ENCODE measurements at places on chromosomes 11 and 22.

GRCh38 chr11:61742391-61742790, 10.0 kb upstream of the MYRF start:
- no peak for DNase-seq

DNA sequence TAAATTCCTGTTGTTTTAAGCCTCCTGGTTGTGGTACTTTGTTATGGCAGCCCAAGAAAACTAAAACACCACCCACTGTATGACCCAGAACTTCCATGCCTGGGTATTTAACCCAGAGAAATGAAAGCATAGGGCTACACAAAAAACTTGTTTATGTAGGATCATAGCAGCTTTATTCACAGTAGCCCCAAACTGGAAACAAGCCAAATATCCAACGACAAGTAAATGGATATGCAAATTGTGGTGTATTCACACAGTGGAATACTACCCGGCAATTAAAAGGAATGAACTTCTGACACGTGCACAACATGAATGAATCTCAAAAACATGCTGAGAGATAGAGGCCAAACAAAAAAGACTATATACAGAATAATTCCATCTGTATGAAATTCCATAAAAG, 62.2 kb upstream of the NAV2 start:
- DNase-seq = no peak

DNA sequence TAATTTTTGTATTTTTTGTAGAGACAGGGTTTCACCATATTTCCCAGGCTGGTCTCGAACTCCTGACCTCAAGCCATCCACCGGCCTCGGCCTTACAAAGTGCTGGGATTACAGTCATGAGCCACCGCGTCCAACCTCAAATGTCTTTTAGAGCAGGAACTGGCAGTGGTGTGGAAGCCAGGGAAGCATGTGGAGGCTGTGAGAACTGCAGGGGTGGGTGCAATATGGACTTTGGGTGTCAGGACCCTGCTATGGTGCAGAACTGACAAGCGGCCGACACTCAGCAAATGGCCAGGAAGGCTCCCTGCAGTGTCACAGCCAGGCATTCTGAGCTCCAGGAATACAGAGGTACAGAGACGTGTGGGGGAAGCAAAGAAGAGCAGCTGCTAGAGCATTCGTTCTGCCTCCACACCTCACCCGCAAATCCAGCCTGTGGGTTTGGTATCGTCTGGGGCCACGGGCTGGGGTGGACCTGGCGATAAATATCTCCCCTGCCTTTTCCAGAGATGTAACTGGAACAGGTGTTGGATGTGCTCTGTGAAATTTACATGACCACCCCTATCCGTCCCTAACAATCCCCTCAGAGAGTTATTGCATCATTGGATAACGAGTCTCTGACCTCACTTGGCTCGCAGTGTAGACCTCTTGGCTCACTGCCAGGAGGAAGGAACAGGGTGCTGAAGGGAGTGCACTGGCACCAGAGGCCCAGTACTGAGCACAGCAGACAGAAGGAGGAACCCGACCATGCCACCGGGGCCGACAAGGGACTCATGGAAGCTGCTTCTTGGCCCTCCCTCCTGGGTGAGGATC, 624.7 kb upstream of the B3GAT1 start:
- DNase-seq = no peak

DNA sequence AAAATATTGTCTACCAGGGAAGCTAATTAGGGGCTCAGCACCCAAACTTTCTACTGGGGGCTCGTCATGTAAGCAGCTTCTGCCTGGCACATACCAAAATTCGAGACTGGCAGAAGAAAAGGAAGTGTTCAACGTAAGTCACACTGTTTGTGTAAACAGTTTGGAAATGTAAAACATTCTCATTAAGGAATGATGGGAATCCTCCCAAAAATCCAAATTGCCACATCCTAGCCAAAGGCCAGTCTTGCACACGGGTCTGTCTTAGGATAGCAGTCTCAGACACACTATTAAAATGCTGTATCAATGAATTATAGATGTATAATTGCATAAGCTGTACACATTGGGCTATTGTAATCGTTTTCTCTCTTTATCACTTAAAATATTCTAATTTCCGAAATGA, 28.9 kb downstream of the CUL5 start:
- no peak for DNase-seq
